ENCODE measurements at places on chromosomes 5 and 9.

DNA sequence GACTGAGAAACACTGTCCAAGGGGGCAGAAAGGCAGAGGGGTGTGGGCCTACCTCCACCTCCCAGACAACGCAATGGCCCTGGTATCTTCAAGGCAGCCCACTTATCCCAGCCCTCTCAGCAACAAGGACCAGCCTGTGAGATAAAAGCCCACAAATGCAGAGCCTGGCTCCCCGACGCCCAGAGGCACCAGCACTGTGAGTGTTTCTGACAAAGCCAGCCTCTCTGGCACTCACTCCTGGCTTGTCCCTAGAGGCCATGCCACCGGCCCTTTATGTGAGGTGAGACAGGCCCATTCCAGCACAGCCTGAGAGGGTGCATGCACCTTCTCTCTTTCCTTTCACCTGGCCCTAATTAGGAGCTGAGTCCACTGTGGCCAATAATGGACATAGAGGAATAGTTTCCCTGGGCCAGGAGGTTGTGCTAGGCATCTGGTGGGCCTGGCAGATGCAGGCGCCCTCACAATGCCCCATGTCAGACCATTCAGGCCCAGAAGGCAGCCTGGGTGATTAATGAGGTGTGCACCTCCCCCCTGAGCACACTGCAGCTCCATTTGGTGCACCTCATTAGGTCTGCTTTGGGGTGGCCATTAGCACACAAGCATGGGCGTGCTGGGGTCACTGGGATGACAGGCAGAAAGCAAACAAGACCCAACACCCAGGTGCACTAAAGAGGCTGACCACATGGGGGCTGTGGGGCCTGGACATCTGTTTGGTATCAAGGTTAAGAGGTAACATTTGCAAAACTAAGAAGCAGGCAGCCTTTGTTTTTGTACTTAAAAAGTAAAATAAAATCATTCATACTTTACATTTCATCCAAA lies 176.0 kb downstream of the MED10 start:
- no peak for DNase-seq

- DNase-seq, result no peak
Measured at GRCh38 chr5:36877667-36878391, 1.3 kb downstream of the NIPBL start.

DNA sequence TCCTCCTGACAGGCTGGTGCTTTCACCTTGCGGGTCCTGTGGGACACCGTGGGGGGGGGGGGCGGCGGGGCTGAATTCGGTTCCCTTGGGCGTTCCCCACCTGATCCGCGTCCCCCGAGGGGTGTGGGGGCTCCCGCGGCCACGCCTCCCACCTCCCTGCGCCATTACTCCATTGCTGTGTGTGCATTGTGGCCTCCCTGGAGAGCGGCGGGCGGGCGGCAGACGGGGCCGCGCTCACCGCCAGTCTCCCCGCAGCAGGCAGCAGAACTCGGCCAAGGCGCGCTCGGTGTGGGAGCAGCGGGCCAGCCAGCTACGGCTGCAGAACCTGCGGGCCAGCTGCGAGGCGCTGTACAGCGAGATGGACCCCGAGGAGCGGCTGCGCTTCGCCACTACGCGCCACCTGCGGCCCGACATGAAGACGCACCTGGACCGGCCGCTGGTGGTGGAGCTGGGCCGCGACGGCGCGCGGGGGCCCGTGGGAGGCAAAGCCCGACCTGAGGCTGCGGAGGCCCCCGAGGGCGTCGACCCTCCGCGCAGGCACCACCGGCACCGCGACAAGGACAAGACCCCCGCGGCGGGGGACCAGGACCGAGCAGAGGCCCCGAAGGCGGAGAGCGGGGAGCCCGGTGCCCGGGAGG lies 145.3 kb downstream of the CACNA1B start:
- no peak for DNase-seq

DNA sequence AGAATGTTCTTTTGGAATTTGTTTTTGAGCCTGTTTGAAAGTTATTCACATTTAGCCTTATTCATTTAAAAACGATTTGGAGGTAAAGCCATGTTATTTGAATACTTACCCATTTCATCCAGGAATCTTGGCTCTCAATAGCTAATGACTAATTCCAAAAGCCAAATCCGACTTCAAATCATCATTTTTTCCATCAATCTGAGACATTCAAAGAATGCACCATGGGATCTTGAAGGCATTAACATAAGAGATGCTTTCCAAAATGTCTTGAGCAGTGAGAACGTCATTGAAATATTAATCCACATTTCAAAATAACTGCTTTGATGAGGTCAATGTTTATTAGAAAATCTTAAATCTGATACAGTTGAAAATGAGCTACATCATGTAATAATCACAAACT lies 617.0 kb upstream of the RORB start:
- no peak for DNase-seq

GRCh38 chr5:31469886-31470285 lies 62.0 kb downstream of the DROSHA start:
- no peak for DNase-seq

DNA sequence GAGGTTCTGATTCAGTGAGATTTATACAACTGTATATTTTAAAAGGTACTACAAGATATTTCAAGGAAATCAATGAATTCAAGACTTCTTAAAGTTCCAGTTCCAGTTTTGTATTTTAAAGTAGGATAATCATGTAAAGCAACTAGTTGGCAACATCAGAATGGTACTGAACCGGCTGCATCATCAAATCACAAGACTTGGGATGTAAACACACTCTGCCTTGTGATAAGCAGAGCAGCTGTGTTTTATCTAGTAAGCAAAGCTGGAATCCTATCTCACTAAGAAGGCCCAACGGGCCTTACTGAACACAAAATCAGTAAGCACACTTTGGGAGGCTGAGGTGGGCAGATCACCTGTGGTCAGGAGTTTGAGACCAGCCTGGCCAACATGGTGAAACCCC lies 327.2 kb upstream of the NREP start:
- no peak for DNase-seq

DNA sequence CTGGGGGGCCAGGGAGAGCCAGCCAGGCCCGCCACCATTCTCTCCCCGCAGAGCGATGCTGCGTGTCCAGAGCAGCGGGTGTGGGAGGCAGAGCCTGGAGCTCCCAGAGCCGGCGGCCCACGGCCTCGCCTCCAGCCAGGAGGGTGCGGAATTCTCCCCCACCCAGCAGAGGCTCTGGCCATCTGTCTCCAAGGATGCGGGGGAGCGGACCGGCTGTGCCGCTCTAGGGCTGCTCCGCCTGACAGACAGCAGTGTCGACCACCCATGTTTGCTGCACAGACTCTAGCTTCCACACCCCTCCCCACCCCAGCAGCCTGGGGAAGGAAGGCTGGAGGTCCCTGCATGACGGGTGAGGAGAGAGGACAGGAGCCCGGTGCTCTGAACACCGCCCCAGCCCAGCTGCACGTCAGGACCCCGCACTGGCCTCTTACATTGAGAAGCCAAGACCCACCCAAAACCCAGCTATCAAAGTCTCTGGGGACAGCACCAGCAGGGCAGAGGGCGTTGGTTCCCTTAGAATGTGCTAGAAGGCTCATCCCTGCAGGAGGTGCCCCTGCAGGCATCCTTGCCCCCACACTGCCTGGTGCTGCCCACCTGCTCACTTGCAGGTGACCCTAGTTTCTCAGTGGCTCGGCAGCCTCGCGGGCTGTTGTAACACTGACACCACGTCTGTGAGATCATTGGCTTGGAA lies 29.7 kb upstream of the FCN1 start:
- no peak for DNase-seq

DNA sequence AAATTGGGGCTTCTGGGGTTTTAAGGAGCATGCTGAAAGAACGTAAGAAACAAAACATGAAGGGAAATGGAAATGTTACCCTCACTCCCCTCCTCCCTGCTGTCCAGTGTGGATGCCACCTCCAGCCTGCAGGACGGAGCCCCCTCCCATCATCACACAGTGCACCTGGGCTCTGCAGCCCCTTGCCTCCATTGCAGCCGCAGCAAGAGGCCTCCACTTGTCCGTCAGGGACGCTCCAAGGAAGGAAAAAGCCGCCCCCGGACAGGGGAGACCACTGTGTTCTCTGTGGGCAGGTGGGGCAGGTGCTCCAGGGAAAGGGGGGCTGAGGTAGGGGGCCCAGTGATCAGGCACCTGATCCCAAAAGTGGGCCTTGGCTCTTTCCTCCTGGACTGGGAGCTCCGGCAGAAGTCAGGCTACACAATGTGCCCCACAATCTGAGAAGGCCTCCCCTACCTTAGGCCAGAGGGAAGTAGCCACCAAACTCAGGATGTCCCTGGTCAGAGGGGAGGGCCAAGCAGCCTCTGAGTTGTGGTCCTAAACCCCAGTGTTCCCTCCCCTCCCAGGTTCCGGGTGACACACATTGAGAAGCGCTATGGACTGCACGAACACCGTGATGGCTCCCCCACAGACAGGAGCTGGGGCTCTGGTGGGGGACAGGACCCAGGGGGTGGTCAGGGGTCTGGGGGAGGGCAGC lies 2.7 kb downstream of the RELL2 start:
- no peak for DNase-seq

DNA sequence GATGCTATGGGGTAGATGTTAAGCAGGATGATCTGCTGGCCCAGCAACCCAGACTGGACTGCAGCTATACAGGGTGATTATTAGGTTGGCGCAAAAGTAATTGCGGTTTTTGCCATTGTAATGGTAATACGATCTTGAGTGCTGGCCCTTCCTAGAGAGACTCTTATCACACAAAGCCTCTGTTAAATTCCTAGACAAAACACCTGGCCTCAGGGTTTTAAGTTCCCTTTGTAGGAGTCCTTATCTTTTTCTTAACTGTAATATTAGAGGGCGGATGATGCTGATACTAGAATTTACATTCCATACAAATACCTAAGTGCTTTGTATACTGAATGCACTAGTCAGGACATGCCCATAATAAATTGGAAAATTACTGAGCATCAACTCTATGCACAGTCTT lies 222.2 kb downstream of the NDUFS4 start:
- no peak for DNase-seq

- DNase-seq, result no peak
Measured at GRCh38 chr5:7364226-7364875, 31.6 kb upstream of the ADCY2 start.

DNA sequence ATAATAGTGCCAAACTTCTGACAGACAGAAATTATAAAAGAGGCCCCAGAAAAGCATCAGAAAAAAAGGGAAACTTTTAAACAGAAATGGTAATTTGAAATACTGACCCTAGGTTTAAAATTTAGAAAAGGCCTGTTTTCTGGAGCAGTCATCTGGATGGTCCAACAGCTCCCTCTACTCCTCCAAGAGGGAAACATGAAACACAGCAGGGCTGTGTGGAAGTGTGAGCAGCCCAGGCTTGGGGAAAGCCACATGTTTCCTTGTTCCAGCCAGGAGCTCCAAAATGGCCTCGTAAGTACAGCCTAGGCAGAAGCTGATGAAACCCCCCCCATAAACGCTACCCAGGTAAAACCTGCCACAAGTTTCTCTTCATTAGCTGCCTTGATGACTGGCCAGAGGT lies 499.3 kb upstream of the ADAMTS16 start:
- DNase-seq, result no peak

GRCh38 chr5:174457141-174457678 lies 267.2 kb upstream of the MSX2 start:
- DNase-seq, result no peak

DNA sequence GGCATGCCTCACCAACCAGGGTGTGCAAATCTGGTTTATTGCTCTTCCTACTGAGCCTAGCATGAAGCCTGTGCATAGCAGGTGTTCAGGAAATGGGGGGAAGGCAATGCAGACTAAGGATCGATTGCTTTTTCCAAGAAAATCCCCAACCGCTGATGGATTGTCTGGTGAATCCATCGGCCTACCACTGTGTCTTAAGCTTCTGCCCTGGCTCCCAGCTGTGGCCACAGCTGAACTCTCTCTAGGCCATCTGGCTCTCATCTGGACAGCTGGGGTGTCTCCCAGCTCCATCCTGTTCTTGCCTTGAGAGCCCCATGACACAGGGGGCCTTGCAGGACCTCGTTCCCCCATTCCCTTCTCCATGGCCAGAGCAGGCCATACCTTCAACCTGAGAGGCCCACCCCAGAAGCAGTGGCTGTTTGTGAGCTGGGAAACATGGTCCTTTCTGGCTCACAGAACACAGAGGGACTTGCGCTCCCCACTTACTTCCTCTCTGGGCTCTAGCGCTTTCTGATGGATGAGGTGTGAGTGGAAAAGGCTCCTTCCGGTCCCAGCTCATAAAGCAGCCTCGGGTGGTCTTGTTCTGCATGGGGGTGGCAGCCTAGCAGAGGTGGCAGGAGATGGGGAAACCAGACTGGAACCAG lies 41.8 kb downstream of the COL27A1 start:
- DNase-seq, result no peak

DNA sequence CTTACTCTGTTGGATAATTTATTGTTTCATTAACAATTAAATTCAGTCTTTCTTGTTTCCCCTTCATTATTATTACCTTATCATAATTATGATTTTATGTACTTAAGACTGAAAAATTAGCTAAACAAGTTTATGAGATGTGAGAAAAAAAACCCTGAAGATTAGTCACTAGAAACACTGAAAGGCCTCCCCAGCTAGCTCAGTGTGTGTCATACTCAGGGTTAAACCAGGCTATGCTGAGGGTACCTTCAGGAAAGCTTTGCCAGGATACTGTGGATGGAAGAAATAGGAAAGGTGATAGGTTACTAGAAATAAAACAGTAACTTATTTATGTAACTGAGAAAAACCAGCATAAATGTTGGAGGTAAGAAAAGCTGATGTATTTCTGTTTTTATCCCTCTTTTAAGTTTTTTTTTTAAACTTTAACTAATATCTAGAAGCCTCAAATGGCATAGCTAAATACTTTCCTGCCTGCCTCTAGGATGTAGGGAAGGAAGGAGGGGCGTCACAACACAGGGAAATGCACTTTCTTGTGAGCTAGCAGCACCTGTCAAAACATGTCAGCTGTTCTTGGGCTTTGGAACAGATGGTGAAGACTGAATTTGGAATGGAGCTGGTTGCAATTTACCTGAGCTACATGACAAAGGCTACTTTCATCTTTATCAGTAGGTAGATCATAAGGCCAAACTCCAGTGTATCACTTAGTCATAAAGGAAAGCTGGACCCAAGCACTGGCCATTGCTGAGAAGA lies 24.2 kb downstream of the NMRK1 start:
- DNase-seq, result no peak

DNA sequence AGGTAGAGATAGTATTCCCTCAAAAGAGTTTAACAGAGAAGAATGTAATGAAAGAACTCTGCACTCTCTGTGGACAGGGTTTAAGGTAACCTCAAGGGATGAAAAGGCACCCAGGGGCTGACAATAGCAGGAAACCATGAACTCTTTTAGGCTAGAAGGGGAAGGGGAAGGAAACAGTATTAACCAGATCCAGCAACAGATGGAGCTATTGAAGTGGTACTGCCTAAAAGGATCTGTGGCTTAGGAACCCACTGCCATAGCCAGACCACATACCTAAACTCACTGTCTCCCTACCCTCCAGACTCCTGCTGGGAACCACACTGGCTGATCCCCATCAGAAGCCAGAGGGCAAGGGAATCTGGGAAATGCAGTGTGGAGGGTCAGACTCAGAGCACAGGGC lies 35.5 kb downstream of the PLGRKT start:
- no peak for DNase-seq

GRCh38 chr5:148085977-148086705 lies 22.4 kb downstream of the SPINK5 start:
- no peak for DNase-seq

- no peak for DNase-seq
Measured at GRCh38 chr5:126430631-126431030, 7.4 kb downstream of the GRAMD2B start.

- DNase-seq, result no peak
Measured at GRCh38 chr9:87970602-87971001, 3.7 kb downstream of the CDK20 start.

- DNase-seq, result no peak
Measured at GRCh38 chr5:169796731-169797130, 159.7 kb downstream of the DOCK2 start.
